ENCODE measurements at places on chromosomes 4 and X. TPM values are rescaled to one million over a fixed set of nuclear protein-coding genes. Genes with fewer than 3 reads are reported as not detected.

The FGB gene
- not detected for total RNA-seq

The ERAS gene
- not detected for total RNA-seq

The SHOX gene
- not detected for total RNA-seq

The RS1 gene
- not detected for total RNA-seq

The HSD17B13 gene
- not detected for total RNA-seq

The SPATA4 gene
- not detected for total RNA-seq

DNA sequence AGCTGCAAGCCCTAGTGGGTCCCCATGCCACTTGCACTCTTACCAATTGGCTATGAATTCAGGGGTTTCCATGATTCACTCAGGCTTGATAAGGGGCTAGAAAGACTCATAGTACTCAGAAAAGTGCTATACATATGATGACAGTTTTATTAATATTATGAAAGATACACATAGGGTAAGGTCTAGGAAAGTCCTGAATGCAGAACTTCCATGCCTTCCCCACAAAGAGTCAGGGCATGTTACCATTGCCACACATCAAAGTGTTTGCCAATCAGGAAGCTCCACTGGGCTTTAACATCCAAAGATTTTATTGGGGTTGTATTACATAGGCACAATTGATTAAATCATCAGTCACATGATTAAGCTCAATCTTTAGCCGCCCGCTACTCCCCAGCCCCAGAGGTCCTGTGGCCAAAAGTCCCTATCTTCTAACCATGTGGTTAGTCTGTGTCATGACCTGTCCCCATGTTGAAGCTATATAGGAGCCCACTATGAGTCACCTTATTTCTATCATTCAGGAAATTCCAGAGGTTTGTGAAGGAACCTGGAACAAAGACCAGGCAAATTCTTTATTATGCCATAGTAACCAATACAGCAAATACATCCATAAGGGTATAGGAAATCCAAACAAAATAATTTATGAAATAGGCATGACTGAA is 635.6 kb downstream of the STPG2 start:
- H3K27ac ChIP-seq, result no peak overlapping the region
- DNase-seq, result no peak
- H3K36me3 ChIP-seq, result no peaks in the 10 kb centered on the region
- H3K4me1 ChIP-seq, result no peaks in the 10 kb centered on the region
- no peaks in the 10 kb centered on the region for H3K27me3 ChIP-seq

- no peak for DNase-seq
- H3K27ac ChIP-seq, result no peak overlapping the region
- H3K4me3 ChIP-seq, result no peak overlapping the region
- no peaks in the 10 kb centered on the region for H3K4me1 ChIP-seq
- H3K27me3 ChIP-seq, result no peaks in the 10 kb centered on the region
- no peaks in the 10 kb centered on the region for H3K36me3 ChIP-seq
Observed at GRCh38 chrX:12210971-12211370, 72.7 kb downstream of the FRMPD4 start.

DNA sequence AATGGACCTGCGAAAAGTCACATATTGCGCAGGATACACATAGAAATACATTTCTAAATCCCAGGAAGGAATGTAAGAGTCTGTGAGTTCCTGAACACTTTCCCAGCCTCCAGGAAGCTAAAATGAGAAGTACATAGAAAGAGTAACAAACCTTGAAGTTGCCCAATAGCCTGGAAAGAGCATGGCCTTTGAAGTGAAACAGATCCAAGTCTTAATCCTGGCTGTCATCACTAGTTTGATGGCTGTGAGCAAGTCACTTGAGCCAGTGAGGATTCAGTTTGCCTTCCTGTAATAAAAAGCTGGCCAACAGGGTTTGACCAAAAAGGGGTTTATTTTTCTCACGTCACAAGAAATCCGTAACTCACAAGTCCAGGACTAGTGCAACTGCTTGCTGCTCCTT is 69.8 kb downstream of the ARHGEF38 start:
- H3K4me3 ChIP-seq, result no peak overlapping the region
- no peak overlapping the region for H3K27ac ChIP-seq
- no peak for DNase-seq
- no peaks in the 10 kb centered on the region for H3K27me3 ChIP-seq

DNA sequence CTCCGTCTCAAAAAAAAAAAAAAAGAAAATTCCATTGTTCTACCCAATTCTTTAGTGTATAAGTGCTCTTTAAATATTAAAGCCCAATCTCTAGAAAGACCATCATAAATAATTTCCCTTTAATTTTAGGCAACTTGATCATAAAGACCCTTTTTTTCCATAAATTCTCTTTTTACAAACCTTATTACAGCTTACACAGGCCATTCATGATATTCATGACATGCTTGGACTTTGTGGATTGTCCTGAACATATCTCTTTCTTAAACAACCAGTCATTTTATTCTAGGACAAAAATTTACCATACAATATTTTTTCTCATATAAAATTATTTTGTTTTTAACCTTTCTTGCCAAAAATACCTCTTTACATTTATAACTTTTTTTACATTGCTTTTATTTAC is 30.5 kb downstream of the TLR8 start:
- H3K4me1 ChIP-seq, result no peaks in the 10 kb centered on the region
- H3K27ac ChIP-seq, result no peak overlapping the region
- H3K4me3 ChIP-seq, result no peak overlapping the region
- DNase-seq, result no peak
- H3K36me3 ChIP-seq, result no peaks in the 10 kb centered on the region

All from Peyer's patch (tissue), 4 donors.